ENCODE measurements at places on chromosomes 12 and 14. TPM values are rescaled to one million over a fixed set of nuclear protein-coding genes. Genes with fewer than 3 reads are reported as not detected.

GRCh38 chr12:1643905-1644533 is 15.0 kb downstream of the WNT5B start:
- no peak overlapping the region for H3K27ac ChIP-seq
- H3K4me3 ChIP-seq, result no peak overlapping the region
- H3K27me3 ChIP-seq, result no peaks in the 10 kb centered on the region
- H3K36me3 ChIP-seq, result no peaks in the 10 kb centered on the region
- no peak for DNase-seq
- peaks cover 12% of the 10 kb centered on the region for H3K4me1 ChIP-seq

Gene LTA4H
- 314 TPM for total RNA-seq

DNA sequence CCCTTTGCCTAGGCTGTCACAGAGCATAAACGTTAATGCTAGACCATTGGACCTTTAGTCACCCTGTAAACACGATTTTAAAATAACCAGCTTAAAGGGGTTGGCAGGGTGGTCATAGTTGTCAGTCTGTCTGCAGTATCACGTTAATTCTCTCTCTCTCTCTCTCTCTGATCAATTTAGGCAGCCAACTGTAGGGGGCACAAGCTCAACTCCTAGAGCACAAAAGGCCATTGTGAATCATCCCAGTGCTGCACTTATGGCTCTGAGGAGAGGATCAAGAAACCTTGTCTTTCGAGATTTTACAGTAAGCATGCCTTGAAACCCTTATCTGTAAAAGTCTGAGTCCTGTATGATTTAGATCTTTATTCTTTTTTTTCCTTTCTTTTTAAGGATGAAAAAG is 97.1 kb downstream of the SCAF11 start:
- no peaks in the 10 kb centered on the region for H3K27me3 ChIP-seq
- no peaks in the 10 kb centered on the region for H3K4me1 ChIP-seq

Gene C14orf39
- not detected for total RNA-seq

GRCh38 chr14:63300854-63301253 is 17.9 kb downstream of the GPHB5 start:
- H3K4me1 ChIP-seq, result no peaks in the 10 kb centered on the region
- no peak overlapping the region for H3K4me3 ChIP-seq
- no peaks in the 10 kb centered on the region for H3K27me3 ChIP-seq
- no peak for DNase-seq
- no peaks in the 10 kb centered on the region for H3K36me3 ChIP-seq

DNA sequence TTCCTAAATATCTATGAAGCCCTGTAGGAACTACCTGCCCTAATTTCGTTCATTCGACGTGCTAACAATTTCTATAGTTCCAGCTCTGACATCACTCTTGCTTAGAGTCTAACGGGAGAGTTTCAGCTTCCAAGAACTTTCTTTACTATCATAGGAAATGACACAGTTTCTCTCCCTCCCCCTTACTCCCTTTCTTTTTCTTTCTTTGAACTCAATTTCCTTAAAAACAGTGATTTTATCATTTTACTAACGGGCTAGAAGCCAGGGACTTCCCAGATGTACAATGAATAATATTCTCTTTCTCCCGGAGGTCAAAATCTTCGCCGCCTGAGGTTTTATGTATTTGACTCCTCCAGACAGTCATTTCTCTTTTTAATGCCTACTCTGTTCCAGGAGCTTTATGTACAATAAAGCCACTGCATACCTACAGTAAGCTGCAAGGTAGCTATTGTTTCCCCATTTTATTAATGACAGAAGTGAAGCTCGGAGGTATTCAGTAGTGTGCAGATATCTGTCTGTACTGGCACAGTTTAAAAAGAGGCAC is 15.7 kb downstream of the SMCO2 start:
- H3K36me3 ChIP-seq, result no peaks in the 10 kb centered on the region
- no peak for DNase-seq
- H3K4me3 ChIP-seq, result no peak overlapping the region
- no peaks in the 10 kb centered on the region for H3K27me3 ChIP-seq
- peaks cover 7% of the 10 kb centered on the region for H3K4me1 ChIP-seq
